ENCODE measurements at places on chromosomes 11 and 22.

GRCh38 chr22:35477911-35478582 is 62.6 kb upstream of the RASD2 start:
- no peak for DNase-seq

GRCh38 chr22:30922151-30922611 is 46.4 kb downstream of the MORC2 start:
- DNase-seq: peak; percentile 16

- DNase-seq: peak; percentile 91
Measured at GRCh38 chr11:118621071-118621783, 13.8 kb downstream of the PHLDB1 start.

- no peak for DNase-seq
Measured at GRCh38 chr22:20430720-20431510, 6.7 kb downstream of the SCARF2 start.

- DNase-seq: no peak
Measured at GRCh38 chr11:46438211-46438610, 46.6 kb upstream of the CHRM4 start.

DNA sequence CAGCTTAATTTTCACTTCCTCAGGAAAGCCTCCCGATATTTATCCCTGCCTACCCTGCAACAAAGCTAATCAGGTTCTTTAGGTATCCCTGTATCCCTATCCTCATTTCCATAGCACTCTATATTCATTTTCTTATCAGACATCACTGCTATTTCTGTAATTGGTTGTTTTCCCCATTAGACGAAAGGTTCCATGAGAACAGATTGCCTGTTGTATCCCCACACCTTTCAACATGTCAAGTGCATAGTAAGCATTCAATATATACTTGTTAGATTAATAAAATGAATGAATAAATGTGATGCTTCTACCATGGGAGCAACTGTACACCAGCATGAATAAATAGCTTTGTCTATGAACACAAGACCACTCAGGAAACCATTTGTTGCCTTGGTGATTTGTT is 499.8 kb downstream of the DLG2 start:
- DNase-seq: no peak

- DNase-seq: no peak
Measured at GRCh38 chr11:117532568-117532967, 204.9 kb downstream of the CEP164 start.

- no peak for DNase-seq
Measured at GRCh38 chr22:31449506-31449905, 40.1 kb downstream of the EIF4ENIF1 start.

DNA sequence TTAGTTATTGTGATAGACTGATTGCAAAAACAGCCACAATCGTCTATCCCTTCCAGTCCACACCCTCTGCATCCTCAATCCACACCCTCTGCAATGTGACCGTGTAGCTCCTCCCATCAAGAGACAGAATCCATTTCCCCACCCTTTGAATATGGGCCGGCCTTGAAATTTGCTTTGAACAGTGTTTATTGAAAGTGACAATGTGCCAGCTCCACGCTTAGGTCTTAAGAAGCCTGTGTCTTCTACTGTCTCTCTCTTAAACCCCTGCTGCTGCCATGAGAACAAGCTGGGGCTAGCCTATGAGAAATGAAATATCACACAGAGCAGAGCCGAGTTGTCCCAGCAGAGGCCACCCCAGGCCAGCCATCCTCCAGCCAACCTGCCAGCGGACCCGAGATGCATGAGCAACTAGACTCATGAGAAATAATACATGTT is 22.3 kb upstream of the MICAL2 start:
- DNase-seq: peak; percentile 43

DNA sequence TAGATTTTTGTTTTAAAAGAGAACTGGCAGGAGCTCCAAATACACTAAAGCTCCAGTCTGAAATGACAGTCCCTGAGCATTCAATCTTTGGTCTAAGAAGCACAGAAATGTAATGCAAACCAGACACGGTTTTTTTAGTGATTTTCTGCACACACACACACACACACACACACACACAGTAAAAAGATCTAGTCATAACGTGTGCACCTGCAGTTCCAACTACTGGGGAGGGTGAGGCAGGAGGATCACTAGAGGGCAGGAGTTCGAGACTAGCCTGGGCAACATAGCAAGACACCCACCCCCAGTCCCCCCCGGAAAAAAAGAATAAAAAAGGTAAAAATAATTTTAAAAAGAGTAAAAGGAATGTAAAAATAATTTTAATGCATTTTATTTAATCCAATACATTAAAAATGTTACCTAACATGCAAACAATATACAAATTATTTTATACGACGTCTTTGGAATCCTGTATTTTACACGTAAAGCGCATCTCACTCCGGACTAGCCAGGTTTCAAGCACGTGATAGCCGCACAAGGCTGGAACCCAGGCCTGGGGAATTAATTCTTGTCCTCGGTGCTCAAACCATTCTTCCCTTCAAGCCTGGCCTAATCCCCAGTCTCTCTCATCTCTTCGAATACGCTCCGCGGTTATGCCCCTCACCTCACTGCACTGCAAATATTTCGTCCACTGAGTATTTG is 762 bp upstream of the TBC1D22A start:
- DNase-seq: no peak

DNA sequence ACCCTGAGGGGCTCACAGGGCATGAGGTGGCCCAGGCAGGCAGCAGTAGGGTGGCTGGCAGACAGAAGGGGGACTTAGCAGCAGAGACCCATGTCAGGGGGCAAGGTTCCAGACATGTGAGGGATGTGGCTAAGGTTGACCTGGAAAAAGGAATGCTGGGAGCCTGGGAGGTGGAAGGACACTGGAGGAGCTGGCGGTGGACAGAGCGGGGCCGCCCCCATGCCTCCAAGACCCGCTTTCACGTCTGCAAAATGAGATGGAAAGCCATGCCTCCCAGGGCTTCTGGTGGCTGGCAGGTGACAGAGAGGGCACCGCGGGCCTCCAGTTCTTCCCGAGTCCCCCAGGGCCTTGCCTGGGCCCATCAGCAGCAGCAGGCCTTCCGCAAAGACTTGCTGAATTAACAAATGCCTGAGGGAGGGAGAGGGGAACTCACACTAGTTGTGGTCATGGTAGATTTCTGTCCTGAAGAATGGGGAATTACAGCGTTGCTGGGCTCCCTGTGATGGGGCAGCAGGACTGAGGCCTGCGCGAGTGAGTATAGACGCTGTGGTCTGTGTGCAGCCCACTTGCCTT is 23.1 kb upstream of the SOX10 start:
- DNase-seq: no peak

- DNase-seq: no peak
Measured at GRCh38 chr11:68632802-68633201, 51.5 kb upstream of the GAL start.

DNA sequence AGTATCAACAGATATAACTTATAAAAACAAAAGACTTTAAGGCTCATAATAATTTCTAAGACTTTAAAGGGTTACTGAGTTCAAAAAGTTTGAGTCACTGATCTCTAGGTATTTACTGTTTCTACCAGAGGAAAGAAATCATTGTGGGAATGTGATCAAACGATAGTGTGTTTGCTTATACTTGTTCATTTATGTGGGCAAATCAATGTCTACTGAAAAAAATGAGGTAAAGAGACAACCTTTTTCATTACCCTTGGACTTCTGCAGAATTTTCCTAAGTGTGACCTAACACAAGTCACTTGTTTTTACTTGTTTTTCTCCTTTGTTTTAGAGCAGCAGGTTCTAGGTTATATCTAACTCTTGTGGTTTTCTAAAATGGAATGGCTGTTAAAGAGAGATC is 65.4 kb downstream of the PRR5L start:
- no peak for DNase-seq

DNA sequence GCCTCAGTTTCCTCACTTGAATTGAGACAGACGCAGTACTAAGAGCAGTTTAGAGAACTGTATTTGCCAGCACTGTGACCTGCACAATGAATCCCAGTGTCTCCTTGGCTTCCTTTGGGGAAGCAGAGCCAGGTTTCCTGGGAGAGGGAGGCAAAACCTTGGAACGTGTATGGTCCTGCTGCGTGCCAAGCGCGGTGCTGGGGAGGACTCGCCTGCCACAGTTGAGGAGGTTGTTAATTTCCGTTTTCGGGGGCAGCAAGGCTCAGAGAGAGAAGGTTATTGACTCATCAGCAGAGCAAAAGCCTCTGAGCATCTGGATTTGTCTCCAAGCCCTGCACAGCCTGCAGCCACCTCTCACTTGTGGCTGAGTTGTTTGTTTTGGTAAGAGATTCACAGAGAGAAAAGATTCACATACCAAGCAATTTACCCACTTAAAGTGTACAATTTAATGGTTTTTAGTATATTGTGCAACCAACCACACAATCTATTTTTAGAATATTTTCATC is 10.8 kb downstream of the SYT12 start:
- peak; percentile 48 for DNase-seq

DNA sequence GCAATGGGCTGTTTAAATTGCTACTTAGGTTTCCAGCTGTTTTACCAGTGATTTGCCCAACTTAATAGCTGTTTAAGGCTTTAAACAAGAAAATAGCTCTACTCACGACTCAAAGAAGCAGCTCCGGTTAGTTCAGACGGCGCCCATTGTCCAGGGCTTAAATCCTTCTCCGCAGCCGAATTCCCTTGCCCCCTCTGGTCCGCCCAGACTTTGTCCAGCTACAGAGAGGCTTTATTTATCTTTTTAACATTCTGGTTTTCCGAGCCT is 20.9 kb upstream of the SCUBE1 start:
- no peak for DNase-seq

DNA sequence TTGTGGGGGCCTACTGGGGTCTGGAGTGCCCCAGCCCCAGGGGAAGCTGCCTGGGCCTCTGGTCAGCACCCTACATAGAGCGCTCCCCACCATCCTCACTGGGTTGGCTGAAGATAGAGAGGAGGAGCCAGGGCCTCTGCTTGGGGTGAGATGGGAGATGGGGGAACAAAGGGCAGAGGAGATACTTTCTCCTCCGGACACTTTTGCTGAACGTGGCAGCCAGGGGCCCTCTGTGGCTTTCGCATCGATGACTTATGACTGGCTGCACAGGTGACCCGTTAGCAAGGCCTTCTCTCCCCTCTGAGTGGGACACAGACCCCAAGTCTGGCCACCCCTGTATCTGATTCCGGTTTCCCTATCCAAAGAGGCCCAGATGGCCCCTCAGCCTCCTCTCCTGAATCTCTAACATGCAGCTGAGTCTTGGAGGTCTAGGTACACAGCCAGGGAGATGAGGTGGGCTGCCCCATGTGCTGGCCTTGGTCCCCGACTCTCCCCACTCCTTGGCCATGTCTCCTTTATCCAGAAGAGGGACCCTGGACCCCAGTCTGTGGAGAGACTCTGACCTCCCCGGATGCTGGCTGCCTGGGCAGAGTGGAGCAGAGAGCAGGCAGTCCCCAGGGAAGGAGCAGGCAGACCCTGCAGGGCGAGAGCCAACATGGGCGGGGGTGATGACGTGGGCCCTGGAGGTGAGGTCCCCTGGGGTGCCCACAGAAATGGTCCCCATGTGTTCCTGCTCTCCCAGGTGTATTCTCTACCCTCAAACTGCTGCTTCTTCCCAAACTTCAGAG is 59.3 kb upstream of the NECTIN1 start:
- DNase-seq: no peak

GRCh38 chr11:33863418-33864172 is 28.3 kb downstream of the LMO2 start:
- DNase-seq: no peak

- DNase-seq: peak; percentile 72
Measured at GRCh38 chr11:10792385-10793068, 16.2 kb downstream of the EIF4G2 start.

GRCh38 chr22:17952273-17952801 is 72.0 kb downstream of the MICAL3 start:
- DNase-seq: no peak

DNA sequence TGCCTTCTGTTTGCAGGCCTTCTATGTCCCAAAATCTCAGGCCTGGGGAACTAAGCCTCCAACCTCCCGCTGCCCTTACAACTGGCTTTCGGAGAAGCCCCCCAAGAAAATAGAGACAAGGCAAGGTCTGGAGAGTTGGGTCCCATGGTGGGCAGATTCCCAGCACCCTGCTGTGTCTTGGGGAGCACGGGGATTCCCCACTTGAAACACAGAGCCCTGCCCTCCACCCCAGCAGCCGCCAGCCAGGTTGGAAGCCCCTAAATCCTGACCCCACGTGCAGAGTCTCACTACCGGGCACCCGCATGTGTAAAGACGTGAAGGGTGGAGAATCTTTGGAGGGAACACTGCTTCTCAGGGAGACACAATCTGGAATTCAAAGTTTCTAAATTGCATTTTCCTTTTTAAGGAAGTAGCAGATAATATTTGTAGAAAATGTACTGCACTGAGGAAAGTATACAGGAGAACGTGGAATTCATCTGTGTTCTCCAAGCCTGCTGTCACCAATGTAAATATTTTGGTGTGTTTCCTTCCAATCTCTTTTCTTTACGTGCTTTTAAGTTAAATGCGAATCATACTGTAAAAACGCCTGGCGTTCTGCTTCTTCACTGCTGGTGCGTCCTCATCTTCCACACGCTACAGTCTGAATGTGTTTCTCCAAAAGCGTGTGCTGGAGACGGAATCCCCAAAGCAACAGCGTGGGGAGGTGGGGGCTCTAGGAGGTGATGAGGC is 220.9 kb downstream of the BRD1 start:
- DNase-seq: no peak

DNA sequence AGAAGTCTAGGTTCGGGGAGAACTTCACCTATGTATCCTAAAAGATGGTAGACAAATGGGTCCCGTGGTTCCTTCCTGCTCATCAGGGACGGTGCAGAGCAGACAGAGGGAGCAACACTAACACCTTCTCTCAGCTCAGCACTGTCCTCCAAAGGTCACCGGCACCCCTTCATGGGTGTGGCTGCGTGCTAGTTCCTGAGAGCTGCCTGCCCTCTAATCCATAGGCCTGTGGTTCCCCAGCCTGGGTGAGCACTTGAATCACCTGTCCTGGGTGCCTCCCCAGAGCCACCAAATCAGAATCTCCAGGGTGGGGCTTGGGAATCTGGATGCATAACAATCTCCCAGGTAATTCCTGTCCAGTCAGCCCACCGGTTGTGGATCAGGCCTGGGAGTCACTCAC is 113.9 kb upstream of the TMEM45B start:
- no peak for DNase-seq

DNA sequence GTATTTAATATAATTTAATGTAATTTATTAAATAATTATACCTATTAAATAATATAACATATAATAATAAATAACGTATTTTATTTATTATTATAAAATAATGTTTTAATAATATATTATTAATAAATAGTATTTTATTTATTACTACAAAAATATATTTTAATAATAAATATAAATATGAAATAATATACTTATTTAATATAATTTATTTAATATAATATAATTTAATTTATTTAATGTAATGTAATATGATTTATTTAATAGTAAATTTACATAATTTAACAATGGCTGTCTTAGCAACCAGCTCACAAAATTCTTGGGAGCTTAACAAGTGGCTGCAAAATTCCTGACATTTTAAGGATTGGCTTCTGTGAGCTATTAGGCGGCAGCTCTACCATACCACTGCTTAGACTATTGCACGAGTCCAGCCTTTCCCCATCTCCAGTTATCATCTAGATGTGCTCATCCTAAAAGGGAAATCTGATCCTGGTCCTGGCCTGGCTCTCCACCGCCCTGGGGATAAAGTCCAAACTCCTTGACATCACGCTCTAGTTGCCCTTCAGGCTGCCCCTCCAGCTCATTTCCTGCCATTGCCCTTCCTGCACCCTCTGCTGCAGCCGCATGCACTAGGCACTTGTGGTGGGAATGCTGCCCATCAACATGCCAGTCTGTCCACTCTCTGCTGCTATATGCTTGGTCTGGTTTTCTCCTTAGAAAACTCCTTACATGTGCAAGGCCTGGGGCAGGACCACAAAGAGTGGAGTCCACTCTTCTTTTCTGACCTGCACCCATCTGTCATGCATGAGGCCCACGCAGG is 9.8 kb downstream of the MMP20 start:
- DNase-seq: no peak

- no peak for DNase-seq
Measured at GRCh38 chr11:13189561-13190426, 87.8 kb upstream of the BMAL1 start.

- DNase-seq: no peak
Measured at GRCh38 chr11:27039873-27040272, 742 bp upstream of the BBOX1 start.

Measured in globus pallidus (tissue), 1 donor.